ENCODE measurements at places on chromosomes 16 and 17. TPM values are rescaled to one million over a fixed set of nuclear protein-coding genes. Genes with fewer than 3 reads are reported as not detected.

Gene KRTAP2-3
- total RNA-seq = not detected

Gene SRL
- under 0.01 TPM for total RNA-seq

Gene ZP2
- not detected for total RNA-seq

Gene PTGES3L
- total RNA-seq = not detected

Gene EXOC7
- 88.8 TPM for total RNA-seq

Measured in fibroblast of lung (primary cell).